ENCODE measurements at places on chromosomes 7 and 10.

GRCh38 chr7:130356876-130357611 is 12.4 kb downstream of the CPA5 start:
- no peak for DNase-seq

GRCh38 chr7:106068986-106069385 is 43.1 kb downstream of the SYPL1 start:
- no peak for DNase-seq

DNA sequence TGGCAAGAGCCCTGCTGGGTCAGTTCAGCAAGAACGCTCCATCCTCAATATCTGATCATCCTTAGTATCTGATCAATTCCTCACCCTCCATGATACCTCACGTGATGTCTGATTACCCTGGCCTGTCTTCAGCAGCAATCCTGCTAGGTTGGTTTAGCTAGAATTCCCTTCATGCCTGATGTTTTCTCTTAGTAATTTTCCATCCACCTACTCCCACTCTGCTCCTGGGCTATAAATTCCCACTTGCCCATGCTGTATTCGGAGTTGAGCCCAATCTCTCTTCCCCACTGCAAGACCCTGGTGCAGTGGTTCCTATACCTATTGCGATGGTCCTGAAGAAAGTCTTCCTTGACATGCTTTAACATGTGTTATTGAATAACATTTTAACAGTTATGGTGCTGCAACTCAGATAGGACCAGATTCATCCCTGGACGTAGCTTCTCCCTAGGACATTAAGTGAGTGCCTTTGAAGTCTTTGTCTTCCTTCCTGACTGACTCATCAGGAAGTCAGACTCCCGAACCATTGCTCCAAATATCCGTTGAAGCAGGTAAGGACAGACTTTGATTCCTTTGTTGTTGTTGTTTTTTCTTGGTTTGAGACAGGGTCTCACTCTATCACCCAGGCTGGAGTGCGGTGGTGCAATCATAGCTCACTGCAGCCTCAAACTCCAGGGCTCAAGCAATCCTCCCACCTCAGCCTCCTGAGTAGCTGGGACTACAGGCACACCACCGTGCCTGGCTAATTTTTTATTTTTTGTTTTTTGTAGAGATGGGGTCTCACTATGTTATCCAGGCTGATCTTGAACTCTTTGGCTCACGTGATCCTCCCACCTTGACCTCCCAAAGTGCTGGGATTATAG is 29.4 kb upstream of the CLDN3 start:
- DNase-seq = no peak

GRCh38 chr7:158549616-158550393 is 37.8 kb downstream of the PTPRN2 start:
- no peak for DNase-seq

DNA sequence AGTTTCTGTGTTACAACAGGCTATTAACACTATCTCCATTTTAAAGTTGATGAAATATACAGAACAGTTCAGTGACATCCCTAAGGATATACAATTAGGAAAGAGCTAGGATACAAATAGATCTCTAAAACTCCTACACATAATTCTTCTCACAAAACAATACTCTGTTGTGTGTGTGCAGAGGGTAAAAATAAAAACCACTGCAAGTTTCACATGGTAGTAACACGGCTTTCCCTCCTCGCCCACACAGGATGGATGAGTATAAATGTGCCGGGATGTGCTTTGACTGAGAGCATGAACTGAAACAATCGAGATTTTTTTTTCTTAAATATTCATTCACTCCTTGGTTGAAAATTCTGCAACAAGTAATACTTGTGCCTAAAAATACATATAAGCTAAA is 131.5 kb upstream of the C1QL3 start:
- DNase-seq = no peak

- DNase-seq = no peak
Observed at GRCh38 chr10:115818012-115818411, 455.0 kb downstream of the GFRA1 start.

DNA sequence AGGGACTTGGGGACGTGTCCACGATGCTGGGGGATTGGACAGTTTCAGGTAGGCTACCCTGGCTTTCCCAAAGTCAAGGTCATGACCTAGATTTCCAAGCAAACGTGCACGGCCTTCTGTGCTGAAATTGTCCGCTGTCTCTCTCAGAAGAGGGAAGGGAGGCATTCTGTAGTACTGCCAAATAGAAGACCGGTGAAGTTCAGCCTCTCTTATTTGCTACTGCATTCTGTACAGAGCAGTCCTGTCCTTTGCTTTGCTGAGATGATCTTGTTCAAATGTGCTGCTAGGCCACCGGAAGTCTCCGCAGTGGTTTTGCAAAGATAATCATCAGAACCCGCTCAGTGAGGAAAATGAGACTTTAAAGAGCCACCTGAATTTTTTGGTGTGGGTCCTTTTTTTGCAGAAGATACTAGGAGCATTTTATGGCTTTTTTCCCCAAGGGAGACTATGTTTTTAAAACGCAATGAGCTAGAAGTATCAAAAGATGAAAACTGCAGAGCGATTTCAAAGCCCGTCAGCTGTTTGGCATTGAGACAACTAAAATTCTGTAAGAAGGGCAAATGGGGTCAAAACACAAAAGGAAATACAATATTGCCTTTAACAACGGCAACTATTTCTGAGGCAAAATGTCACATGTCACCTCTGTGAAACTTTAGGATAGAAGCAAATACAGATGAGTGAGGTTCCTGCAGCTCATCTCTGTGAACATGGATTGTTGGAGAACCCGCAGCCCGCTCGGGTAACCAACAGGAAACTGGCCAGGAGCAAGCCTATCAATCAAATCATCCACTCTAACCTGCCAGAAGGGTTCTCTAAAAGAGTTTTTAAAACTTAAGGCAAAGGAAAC is 1.3 kb upstream of the NMT2 start:
- DNase-seq = no peak

Measured in nucleus accumbens (tissue), 56 donors.